ENCODE measurements at places on chromosomes 1 and 21.

GRCh38 chr1:210260096-210260495, 27.5 kb downstream of the SERTAD4 start:
- DNase-seq = no peak

DNA sequence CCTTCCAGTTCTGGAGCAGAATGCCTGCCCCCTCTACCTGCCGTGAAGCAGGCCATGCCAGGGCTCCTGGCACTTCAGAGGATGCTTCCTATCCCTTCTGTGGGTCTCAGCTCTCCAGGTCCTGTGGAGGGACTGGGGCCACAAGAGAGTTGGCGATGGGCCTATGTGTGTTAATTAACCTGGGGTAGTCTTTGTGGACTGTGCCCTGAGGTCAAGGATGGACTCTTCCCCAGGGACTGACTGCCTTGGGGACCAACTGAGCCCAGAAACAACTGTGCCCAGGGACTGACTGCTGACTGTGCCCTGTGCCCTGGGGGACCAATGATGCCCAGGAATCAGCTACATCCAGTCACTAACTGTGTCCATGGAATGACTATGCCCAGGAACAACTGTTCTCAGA, 37.5 kb upstream of the POU3F1 start:
- no peak for DNase-seq

DNA sequence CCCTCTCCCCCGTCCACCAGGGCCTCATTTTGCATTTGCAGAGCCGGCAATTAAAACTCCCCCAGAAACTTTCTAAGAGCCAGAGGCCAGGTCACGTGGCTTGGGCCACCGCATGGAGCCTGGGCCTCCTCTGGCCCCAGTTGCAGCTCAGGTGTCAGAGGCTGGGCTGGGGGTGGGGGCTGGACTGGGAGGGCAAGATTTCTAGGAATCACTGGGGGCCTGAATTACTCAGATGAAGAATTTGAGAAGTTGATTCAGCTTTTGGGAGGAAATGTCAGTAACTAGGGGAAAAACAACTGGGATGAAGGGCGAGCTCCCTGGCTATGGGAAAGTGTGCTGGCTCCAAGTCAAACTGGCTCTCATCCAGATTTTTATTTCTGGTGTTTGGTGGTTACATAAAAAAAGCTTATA, 151.0 kb downstream of the CDC7 start:
- DNase-seq = no peak

DNA sequence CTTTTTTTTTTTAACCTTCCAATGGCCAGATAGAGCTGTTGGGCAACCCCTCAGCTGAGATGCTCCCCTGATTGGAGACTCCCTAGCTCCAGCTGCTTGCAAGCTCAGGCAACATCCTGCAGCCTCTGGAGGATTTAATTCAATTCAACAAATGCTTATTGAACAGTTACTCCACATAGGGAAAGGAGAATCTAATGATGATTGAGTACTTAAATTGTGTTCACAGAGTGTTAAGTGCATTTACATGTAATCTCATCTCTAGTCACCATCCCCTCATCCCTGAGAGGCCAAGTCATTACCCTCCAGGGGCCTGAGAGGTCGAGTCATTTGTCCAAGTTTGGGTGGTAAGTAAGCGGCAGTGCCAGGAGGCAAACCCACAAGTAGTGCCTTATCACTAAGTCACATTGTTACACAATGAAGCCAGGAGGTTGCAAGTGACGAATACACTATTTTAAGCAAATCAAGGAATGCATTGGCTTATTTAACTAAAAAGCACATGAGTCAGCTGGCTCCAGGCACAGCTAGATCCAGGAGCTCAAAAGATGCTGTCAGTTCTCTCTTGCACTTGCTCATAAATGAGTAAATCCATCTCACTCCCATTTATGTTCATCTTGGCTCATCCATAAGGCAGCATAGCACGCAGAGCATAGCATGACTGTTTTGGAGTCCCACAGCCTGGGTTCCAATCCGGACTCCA, 64.3 kb downstream of the OPTC start:
- DNase-seq = no peak

DNA sequence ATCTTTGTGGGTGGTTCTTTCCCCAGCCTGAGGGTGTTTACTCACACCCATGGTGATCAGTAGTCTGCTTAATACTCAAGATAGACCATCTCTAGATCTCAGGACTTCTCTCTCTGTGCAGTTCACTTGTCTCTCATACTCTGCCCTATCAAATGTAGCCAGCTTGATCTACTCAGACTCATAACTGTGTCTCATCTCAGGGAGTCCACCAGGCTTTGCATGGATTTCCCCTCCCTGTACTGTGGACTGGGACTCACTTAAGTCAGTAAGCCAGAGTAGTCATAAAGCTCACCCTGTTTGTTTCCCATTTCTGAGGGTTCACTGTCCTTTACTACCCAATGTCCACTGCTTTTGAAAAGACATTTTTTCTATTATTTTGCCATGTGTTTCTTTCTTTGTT, 41.8 kb downstream of the LYPLAL1 start:
- DNase-seq = no peak

All from stimulated activated CD8-positive, alpha-beta memory T cell treated with anti-CD3 and anti-CD28 coated beads, Interleukin-15, amount 100 ng/mL, for 1 hour (primary cell).